ENCODE measurements at places on chromosomes 7 and 10. TPM values are rescaled to one million over a fixed set of nuclear protein-coding genes. Genes with fewer than 3 reads are reported as not detected.
A peak's percentile ranks its signal among the peaks of the same experiment; 100 is the strongest.

GRCh38 chr10:29835055-29835454 is 200.3 kb upstream of the SVIL start:
- peaks cover 5% of the 10 kb centered on the region for H3K27me3 ChIP-seq
- H3K4me3 ChIP-seq = no peak overlapping the region
- H3K36me3 ChIP-seq = no peaks in the 10 kb centered on the region
- no peaks in the 10 kb centered on the region for H3K4me1 ChIP-seq
- no peak for DNase-seq

DNA sequence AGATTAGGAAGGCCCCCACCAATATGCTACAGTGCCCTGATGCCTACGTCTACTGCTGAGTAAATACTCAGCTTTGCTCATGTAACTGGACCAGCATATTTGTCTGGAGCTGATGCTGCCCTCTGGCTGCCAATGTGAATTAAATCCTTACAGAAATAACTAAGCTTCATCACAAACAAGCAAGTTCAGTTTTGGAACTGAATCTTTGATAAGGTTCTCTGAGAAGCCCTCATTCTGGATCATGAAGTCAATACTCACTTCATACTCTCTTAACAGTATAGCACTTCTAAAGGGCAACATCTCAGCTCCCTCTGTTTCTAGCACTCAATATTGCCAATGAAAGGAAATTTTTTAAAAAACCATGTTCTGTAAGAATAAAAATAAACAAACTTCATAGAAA is 246.7 kb downstream of the ETV1 start:
- no peak overlapping the region for H3K27ac ChIP-seq
- H3K36me3 ChIP-seq = no peaks in the 10 kb centered on the region
- H3K4me3 ChIP-seq = no peak overlapping the region

The ZNF282 gene
- total RNA-seq = 61.9 TPM

The PNLIP gene
- total RNA-seq = not detected

GRCh38 chr7:22853674-22854157 is 31.1 kb upstream of the TOMM7 start:
- peak; percentile 84 for DNase-seq
- H3K4me3 ChIP-seq = peak overlapping the region; percentile 85
- H3K27me3 ChIP-seq = peaks cover 2% of the 10 kb centered on the region
- peaks cover 31% of the 10 kb centered on the region for H3K36me3 ChIP-seq
- peaks cover 28% of the 10 kb centered on the region for H3K4me1 ChIP-seq

DNA sequence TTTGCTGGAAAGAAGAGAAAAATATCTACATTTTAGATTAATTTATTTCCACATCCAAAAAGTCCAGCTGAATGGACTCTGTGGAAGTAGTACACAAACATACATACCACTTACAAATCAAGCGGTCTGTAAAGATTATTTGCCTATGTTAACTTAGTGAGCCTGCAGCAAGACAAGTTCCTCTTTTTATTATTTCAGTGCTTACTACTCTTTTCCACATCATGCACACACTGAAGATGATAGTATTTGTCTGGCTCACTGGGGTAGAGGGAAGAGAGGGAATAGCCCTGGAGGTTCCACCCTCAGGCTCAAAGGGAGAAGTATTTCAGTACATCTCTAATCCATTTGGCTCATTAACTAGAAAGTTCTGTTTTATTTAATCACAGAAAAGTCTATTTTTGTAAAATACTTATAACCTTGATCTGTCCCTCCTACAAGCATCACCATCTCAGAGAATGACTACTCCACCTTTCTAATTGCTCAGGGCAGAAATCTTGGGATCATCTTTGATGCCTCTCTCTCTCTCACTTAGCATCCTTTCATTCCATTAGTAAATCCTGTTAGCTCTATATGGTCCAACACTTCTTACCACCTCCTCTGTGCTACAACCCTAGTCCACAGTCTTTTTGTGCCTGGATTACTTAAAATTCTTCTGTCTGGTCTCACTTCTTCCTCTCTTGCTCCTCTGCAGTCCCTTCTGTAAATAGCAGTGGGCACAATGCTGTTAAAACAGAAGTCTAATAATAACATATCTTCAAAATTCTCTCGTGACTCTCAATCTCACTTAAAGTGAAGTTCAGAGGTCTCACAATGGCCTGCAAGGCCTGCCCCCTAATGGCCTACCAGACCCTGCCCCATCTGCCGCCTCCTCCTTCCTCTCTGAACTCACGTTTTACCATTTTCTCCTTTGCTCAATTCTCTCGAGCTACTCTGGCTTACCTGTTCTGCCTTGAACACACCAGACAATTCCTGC is 64.3 kb upstream of the CCDC6 start:
- no peak overlapping the region for H3K27ac ChIP-seq
- no peak for DNase-seq

The TSPAN12 gene
- total RNA-seq = not detected

DNA sequence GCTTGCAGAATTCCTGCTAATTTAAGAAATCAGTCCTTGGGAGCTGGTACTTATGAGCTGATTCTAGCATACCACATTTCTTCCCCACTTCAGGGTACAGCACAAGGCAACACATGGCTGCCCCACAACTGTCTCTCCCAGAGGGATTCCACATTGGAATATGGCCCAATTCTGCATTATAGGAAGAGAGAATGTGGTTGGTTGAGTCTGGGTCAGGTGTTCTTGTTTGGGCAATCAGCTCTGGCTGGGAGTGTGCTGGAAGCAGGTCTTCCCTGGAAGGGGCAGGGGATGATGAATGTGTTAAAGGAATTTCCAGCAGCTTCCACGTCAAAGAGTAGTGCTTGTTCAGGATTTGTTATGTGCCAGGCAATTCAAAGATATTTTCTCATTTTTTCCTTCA is 95.7 kb downstream of the BUB3 start:
- H3K4me1 ChIP-seq = no peaks in the 10 kb centered on the region
- no peaks in the 10 kb centered on the region for H3K27me3 ChIP-seq
- no peak for DNase-seq
- no peaks in the 10 kb centered on the region for H3K36me3 ChIP-seq
- no peak overlapping the region for H3K27ac ChIP-seq

GRCh38 chr10:5812283-5813090 is 747 bp downstream of the GDI2 start:
- no peaks in the 10 kb centered on the region for H3K27me3 ChIP-seq
- H3K4me3 ChIP-seq = peak overlapping the region; percentile 82
- peak; percentile 56 for DNase-seq
- peaks cover 27% of the 10 kb centered on the region for H3K36me3 ChIP-seq

GRCh38 chr10:3780771-3781467 is 4.1 kb downstream of the KLF6 start:
- peaks cover 54% of the 10 kb centered on the region for H3K4me1 ChIP-seq
- H3K27me3 ChIP-seq = peaks cover 2% of the 10 kb centered on the region
- no peak for DNase-seq
- peak overlapping the region; percentile 98 for H3K27ac ChIP-seq

DNA sequence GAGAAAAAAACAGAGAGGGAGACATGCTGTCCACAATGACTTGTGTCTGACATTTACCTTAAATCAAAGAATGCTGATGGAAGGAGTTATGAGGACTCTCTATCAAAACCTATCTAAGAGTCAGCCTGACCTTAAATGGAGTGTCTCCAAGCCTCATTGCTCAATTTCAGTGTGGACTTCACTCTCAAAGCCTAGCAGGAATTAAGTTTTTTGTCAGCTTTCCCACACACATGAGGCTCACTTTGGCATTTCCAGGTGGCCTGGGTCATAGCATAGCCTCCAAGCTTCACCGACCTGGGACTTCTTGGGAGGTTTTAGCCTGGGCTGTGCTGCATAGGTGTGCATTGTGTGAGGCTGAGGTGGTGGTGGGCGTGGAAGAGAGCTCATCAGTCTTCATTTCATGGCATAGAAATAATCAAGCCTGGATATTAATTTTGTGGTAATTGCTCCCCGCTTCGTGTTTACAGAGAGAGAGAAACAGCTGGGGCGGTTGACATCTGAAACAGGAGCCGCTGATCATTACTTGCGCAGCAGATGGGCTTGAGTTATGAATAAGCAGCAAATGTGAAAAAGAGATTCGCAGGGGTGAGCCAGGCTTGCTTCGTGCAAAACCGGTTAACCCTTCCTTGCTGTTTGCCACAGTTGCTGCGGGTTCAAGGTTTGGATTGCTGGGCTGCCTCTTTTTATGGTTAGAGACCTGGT is 647.8 kb downstream of the INHBA start:
- no peak for DNase-seq
- no peaks in the 10 kb centered on the region for H3K36me3 ChIP-seq
- H3K4me1 ChIP-seq = no peaks in the 10 kb centered on the region
- no peaks in the 10 kb centered on the region for H3K27me3 ChIP-seq
- H3K4me3 ChIP-seq = no peak overlapping the region

GRCh38 chr10:110387983-110388686 is 83.4 kb upstream of the SMNDC1 start:
- H3K36me3 ChIP-seq = no peaks in the 10 kb centered on the region
- H3K4me1 ChIP-seq = peaks cover 25% of the 10 kb centered on the region
- H3K27ac ChIP-seq = peak overlapping the region; percentile 86
- no peaks in the 10 kb centered on the region for H3K27me3 ChIP-seq

The PTN gene
- total RNA-seq = not detected

GRCh38 chr7:41164440-41164839 is 538.5 kb downstream of the INHBA start:
- no peak for DNase-seq
- H3K4me1 ChIP-seq = no peaks in the 10 kb centered on the region
- no peaks in the 10 kb centered on the region for H3K36me3 ChIP-seq
- no peaks in the 10 kb centered on the region for H3K27me3 ChIP-seq

DNA sequence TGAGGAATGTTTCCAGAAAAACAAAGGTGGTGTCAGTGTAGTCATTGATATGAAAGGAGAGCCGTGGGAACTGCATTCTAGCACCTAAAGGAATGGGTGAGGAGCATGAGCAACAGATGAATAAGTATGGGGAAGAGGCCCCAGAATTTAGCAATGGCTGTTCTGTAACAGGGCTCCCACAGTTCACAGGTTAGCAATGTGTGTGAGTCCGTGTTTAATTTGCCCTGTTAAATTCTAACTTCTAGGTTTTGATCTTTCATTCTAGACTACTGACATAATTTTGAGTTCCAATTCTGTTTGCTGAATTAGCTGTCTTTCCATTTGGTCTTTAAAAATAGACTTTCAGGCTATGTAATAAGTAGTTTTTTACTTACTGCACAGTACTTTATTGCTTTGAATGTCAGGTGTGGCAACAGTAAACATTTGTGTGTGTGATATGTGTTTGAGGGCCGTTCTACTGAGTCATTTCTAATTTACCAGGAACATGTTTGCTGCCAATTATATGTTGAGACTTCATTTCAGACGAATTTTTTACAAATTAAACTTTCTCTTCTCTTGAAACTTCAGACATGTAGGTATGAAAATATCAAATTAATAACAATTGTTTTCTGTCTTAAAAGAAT is 8.8 kb downstream of the STK17A start:
- peak overlapping the region; percentile 75 for H3K27ac ChIP-seq
- DNase-seq = no peak
- peaks cover 81% of the 10 kb centered on the region for H3K4me1 ChIP-seq
- no peaks in the 10 kb centered on the region for H3K27me3 ChIP-seq
- H3K4me3 ChIP-seq = peak overlapping the region; percentile 43
- H3K36me3 ChIP-seq = peaks cover 8% of the 10 kb centered on the region

The PRKG1 gene
- not detected for total RNA-seq

The TET1 gene
- total RNA-seq = 0.43 TPM

DNA sequence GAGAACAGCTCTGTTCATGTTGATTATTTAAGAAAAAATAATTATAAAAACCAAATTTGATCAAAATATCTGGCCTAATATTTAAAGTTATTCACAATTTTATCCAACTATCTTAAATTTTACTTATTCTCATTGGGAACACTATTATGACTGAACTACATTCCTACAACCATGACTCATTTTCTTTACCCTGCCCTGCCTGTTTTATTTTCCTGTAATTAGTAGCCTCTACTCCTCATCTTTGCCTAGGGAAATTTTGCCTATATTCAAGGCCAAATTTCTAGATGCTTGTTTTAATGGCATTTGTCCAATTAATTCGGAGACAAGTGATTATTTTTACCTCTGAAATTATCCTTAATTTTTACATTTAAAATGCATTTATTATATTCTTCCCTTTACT is 289.7 kb upstream of the TMEM229A start:
- H3K4me1 ChIP-seq = no peaks in the 10 kb centered on the region
- no peak overlapping the region for H3K4me3 ChIP-seq
- no peak for DNase-seq
- no peaks in the 10 kb centered on the region for H3K27me3 ChIP-seq
- H3K36me3 ChIP-seq = no peaks in the 10 kb centered on the region
- H3K27ac ChIP-seq = no peak overlapping the region

- no peaks in the 10 kb centered on the region for H3K36me3 ChIP-seq
- DNase-seq = no peak
- no peaks in the 10 kb centered on the region for H3K4me1 ChIP-seq
- H3K4me3 ChIP-seq = no peak overlapping the region
- H3K27me3 ChIP-seq = peaks cover 4% of the 10 kb centered on the region
These were observed 132.6 kb downstream of the AKR1D1 start for GRCh38 chr7:138208864-138209263.

GRCh38 chr10:85235258-85235657 is 906.9 kb downstream of the CCSER2 start:
- H3K4me3 ChIP-seq = no peak overlapping the region
- no peaks in the 10 kb centered on the region for H3K4me1 ChIP-seq
- no peak for DNase-seq
- no peaks in the 10 kb centered on the region for H3K36me3 ChIP-seq
- H3K27me3 ChIP-seq = no peaks in the 10 kb centered on the region

DNA sequence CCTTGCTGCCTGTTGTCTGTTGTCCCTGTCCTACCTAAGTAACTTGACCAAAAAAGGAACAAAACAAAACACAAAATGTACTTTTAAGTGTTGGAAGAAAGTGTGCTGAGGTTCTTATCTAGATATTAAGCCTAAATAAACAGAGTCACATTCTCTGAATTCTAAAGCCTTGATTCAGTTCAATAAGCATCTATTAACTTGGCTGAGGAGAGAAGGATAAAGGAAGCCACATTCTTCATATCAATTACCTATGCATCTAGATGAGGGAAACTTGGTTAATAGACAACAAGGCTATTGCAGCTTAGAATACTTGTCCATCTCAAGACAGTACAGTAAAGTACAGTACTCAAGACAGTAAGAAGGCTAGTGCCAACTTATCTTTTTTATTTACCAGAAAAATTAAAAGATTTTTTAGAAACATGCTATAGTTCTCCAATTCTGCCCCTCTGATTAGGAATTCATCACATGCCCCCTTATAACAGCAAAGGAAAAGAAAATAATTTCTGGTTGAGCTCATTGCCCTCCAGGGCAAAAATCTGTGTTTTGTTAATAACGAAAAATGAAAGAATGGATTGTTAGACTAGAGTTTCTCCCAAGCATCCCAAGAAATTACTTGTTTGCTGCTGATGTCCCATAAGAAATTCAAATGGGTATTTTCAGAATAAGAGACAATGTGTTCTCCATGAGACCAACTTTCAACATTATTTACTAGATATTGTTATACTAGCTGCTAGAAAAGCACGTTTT is 546.5 kb upstream of the SEMA3D start:
- no peak overlapping the region for H3K27ac ChIP-seq
- H3K4me3 ChIP-seq = no peak overlapping the region
- no peaks in the 10 kb centered on the region for H3K27me3 ChIP-seq
- H3K4me1 ChIP-seq = no peaks in the 10 kb centered on the region
- H3K36me3 ChIP-seq = no peaks in the 10 kb centered on the region

DNA sequence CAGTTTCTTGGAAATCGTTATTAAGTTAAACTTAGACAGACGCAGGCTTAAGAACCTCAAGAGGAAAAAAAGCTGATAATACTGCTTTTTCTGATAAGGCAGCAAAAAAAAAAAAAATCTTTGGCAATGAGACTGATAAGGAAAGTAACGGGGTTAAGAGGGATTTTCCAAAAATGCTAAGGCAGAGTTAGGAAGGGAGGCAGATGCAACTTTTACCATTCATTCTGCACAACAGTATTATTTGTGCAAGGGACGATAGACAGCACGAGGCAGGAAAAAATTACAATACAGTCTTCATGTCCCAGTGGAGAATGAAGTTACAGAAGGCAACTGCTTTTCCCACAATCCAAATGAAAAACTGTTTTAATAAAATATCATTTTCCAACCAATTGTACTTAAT is 194.0 kb downstream of the DOCK4 start:
- no peak for DNase-seq
- no peak overlapping the region for H3K4me3 ChIP-seq
- no peaks in the 10 kb centered on the region for H3K4me1 ChIP-seq
- no peaks in the 10 kb centered on the region for H3K36me3 ChIP-seq
